NCI-H2029 (cell line): ENCODE measurements at places on chromosomes 5 and 9.

- no peak for DNase-seq
These were observed 53.2 kb upstream of the FSTL4 start for GRCh38 chr5:133665571-133665970.

GRCh38 chr9:35749515-35750255 is 598 bp downstream of the RGP1 start:
- peak; percentile 29 for DNase-seq

DNA sequence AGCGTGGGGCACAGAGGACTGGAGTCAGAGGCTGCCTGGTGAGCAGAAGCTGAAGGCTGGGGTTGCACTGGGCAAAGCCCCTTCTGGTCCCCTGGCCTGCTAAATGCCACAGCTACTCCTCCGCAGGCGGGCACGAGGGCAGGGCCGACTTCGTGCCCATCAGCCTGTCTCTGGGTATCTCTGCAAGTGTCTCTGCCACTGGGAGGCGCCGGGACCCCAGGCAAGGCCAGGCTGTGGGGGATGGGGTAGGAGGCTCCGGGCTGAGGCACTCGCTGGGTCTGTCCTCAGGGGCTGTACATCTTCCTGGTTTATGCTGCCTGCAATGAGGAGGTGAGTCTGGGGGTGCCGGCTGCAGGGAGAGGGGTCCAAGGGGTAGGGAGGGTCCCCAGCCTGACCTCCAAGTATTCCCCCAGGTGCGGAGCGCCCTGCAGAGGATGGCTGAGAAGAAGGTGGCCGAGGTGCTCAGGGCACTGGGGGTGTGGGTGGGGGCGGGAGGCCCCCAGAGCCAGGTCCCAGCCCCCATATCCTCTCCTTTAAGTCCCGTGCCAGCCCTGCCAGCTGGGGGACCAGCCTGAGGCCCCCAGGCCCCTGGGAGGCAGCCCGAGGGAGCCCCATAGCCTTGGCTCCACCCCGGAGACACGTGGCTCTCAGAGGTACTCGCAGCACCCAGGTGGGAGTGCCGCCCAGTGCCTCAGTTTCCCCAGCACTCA is 25.1 kb downstream of the ADGRD2 start:
- no peak for DNase-seq

DNA sequence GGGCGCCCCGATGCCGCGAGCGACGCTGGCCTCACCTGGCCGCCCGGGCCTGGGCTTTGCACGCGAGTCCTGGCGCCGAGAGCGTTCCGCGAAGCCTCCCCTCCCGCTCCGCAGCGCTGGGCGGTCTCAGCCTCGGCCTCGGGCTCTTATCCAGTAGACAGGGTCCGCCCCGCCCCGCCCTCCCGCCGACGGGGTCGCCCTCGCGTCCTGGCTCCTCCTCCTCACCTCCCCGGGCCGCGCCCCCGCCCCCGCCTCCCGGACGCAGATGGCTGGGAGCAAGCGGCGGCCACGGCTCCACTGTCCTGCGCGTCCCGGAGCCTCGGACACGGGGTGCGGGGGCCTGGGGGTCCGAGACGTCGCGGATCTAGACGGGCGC is at the start of gene SLC6A3:
TSS of gene SLC6A3 (minus strand) at position 128 of the 376 bp plus-strand sequence. CDS start 2,243 bp downstream, outside the sequence.
- DNase-seq: peak; percentile 48

- DNase-seq: no peak
These were observed 10.3 kb downstream of the UGT3A2 start for GRCh38 chr5:36056422-36056821.

DNA sequence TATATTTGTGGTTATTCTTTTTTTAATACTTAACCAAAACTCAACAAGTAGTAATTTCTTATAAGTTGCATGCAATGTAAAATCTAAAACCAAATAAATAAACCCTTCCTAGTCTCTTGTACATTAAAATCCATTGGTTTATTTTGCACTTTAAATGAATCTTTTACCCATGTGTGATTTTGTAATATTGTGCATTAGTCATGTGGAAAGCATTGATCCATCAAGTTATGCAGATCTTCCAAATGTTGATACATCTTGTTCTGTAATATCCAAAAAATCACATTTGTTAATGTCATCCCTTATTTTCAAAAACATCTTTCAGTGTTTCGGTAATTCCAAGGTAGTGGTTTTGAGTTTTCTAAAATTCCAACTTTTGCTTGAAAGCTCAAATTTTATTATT is 63.3 kb downstream of the CWC27 start:
- DNase-seq: no peak

DNA sequence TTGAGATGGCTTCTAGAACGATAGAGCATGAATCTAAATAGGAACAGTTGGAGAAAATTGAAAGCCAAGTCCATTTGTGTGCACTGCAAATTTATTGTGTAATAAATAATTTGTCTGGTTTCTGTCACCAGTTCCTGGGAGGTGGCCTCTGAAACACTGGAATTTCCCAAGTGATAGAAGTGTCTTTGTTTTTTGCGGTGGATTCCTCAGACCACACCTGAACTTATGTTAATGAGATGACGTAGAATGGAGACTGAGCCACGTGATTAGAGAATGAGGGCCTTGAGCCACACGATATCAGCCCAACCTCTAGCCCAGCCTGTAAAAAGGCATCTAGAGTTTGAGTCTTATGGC is 105.1 kb downstream of the MSX2 start:
- DNase-seq: no peak

- DNase-seq: no peak
These were observed 719.4 kb downstream of the SEMA5A start for GRCh38 chr5:8826508-8826907.

DNA sequence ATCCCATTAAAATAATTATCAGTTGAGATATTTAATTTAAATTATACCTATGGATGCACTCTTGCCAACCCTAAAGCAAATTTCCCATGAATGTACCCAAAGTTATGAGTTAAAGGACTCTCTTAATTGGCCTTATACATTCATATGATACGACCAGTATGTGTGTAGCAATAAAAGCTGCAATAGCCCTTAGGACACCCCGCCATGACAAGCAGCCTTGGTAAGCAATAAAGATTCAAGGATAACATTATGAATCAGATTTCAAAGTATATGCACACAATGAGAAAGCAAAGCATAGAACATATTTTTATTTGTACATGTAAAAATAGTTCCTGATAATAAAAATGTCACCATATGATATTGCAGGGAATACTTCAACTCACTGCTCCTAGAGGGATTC is 1699.3 kb upstream of the CDH9 start:
- no peak for DNase-seq

- DNase-seq: no peak
These were observed 2.2 kb downstream of the FBXL7 start for GRCh38 chr5:15502208-15502607.

GRCh38 chr9:105672711-105673234 is 10.5 kb downstream of the TAL2 start:
- no peak for DNase-seq

DNA sequence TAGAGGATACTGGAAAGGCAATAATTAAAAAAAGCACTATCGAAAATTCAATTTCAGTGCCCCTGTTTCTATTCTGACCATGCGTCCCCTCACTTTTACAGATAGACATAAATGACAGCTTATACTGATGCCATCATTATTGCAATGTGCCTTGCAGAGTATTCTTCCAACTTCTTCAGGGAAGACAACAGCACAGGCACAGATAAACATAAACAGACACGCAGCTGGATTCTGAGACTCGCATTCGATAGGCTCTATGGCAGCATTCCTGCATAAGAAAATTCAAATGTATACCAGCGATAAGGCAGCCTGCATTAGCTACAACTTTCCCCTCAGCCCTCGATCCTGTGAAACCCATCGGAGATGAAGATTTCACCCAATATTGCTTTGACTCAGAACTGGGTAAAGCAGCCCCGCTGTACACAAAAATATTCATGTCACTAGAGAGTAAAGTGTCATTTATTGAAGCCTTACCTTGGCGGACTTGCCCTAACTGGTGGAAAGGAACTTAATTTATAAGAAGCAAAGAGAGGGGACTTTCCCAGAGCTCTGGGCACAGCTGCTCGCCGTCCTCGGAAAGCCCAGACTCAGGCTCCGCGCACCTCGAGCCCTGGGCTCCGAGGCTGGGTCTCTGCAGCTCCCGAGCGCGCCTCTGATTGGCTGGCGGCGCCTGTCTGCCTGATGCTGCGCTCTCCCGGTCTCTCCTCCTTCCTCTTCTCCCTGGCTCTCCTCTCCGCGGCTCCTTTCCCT is at the start of gene CDH18:
TSS of gene CDH18 (minus strand) at position 589 of the 750 bp plus-strand sequence. CDS start 149,214 bp downstream, outside the sequence.
- peak; percentile 60 for DNase-seq

DNA sequence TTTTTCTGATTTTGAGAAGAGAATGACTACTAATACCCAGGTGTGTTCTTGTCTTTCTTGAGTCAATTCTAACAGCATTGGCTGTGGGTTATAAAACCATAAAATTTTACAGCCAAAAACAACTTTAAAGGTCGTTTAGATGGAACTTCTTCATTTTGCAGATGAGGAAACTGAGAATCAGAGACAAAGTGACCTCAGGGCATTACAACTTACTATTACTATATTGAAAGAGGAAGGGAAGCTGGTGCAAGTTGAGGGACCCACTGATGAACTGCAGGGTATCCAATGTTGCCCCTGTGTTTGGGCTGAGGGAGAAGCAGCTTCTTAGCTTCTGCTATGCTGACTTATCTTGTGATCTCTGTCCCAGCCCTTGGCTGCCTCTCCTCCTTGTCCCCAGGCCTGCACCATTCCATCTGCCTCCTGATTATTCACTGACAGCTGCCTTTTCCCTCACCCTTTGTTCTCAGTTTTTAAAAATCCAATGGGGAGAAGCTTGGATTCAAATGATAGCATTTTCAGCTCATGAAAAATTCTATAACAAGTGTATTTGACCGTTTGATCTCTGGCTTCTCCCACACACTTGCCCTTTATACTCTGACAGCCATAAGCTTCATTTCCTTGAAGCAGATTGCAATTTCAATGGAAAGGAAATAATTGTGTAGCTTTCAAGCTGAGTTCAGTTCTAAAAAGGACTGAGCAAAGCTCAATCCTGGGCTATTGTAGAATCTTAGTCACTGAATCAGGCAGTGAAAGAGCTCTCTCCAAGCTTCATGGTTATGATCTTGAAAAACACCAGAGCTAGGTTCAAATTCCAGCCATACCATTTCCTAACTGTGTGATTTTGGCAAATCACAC is 68.5 kb downstream of the TMC1 start:
- no peak for DNase-seq

DNA sequence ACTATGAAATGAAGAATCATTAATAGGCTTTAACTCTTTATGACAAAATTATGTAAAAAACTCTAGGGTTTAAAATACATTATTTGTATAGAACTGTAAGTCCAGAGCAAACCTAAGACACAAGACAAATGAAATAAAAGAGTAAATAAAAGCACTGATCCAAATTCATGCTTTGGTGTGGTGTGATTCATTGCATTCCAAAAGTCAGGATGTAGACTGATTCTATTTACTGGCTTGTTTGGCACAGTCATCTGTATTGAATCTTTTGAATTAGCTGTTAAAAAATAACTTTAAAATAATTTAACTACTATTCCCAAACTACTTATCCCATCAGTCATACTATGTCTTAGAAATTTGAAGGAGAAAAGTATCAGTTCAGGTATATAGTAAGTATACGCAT is 31.1 kb downstream of the IL4 start:
- DNase-seq: no peak

DNA sequence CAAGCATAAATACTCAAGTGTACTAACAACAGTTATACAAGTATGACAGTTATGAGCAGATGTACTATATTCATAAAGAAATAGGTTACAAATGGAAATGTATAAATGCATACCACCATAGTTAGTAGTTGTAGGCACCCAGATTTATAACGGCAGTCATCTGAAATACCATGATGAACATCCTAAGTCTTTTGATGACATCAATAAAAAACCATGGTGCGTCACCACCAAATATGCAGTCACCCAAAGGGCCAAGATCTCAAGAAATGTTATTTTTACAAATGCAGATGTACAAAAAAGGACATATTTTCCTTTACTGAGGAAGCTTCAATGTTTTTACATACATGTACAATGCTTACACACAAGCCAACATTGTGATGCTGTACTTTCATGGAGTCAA is 70.8 kb upstream of the XPA start:
- no peak for DNase-seq

GRCh38 chr5:38719916-38720315 is 125.9 kb upstream of the OSMR start:
- DNase-seq: no peak

DNA sequence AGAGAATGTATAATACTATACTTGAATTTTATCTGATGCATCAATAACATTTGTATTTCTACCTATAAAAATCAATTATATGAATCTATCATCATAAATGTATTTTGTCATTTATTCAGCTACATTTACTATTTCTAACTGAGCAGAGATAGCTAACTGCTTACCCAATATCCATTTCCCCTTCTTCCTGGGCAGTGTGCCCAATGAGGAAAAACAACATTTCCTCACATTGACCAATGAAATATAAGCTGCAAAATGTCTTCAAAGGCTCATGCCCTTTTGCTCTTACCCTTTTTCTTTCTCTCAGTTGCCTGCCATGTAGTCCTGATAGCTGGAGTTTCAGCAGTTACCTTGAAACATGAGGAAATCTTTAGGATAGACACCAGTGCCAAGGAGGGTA is 385.8 kb upstream of the PCSK5 start:
- no peak for DNase-seq

DNA sequence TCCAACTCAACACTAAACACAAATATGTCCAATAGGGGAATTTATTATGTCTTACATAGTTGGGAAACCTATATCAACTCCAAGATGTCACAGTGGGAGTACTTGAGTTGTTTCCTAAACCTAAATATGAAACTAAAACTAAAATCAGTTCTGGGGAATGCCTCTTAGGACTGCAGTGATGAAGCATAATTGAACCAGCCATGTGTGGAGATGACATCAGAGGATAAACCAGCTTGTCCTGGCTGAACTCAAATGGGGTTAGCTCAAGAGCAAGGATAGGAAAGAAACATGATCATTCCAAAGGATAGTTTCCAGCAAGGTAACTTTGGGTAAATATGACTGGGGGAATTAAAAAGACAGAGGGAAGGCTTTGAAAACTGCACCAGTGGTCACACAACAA is 88.9 kb upstream of the PLPPR1 start:
- DNase-seq: no peak

DNA sequence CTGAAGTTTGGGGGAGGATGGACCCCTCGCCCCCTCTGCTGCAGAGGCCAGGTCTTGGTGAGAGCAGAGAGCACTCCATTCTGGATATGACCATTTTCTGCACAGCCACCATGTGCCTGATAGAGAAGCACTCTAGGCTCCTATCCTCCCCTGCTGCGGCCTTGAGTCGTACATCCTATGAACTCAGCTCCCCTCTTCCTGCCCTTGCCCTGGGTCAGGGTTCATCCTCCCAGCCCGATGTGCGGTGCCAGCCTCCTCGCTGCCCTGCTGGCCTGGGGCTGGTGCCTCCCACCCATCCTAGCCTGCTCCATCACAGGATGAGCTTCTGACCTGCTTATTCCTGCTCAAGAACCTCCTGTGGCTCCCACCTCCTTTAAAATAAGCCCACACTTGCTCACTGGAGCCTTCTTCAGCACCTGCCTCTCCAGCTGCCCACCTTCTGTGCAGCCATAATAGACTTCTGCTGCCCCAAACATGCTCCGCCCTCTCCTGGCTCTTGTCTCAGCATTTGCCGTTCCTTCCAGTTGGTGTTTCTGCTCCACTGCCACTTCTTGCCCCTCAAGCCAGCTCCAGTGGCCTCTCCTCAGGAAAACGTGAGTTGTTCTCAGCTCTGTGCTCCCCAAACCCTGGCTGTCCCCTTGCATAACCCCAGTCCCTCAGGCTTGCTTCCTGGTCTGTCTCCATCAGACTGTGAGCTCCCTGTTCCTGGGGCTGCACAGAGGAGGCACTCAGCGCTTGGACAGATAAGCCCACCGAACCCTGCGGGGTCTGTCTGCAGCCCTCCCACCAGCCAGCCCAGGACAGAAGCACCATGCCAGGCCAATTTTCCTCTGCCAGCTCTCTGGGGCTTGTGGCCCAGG is 22.3 kb upstream of the TTLL11 start:
- DNase-seq: no peak
